ENCODE measurements at places on chromosomes 11 and 22.

GRCh38 chr11:1750840-1751530, 590 bp upstream of the IFITM10 start:
- DNase-seq: no peak

- DNase-seq: no peak
Observed at GRCh38 chr11:59152312-59152951, 9.8 kb downstream of the FAM111A start.

- peak; percentile 78 for DNase-seq
Observed at GRCh38 chr11:104700609-104701008, 197.7 kb downstream of the CASP12 start.

- DNase-seq: no peak
Observed at GRCh38 chr11:32549611-32550187, 33.9 kb upstream of the EIF3M start.

DNA sequence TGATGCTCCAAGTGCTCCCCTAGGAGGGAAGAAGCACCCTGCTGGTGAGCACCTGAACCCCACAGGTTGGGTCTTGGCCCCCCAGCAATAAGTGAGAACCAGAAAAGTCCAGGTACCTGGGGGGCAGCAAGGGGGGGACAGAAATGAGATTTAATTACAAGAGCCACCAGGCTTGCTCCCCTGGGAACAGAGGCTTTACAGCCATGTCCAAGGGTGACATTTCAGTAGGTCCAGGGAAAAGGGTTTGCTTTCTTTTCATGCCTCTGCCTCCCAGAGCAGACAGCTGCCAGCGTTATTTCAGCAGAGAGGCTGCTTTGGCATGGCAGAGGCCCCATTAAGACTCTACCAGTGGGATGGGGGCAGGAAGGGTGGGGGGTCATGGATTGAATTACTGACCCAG, 437.7 kb downstream of the BUD13 start:
- DNase-seq: no peak

GRCh38 chr11:15500643-15501042, 385.9 kb downstream of the INSC start:
- DNase-seq: no peak
